Stimulated activated CD4-positive, alpha-beta T cell treated with anti-CD3 and anti-CD28 coated beads, Interleukin-12 subunit alpha, Interleukin-12 subunit beta, amount 100 ng/mL, for 4 hours (primary cell): ENCODE measurements at places on chromosomes 11 and 22.

DNA sequence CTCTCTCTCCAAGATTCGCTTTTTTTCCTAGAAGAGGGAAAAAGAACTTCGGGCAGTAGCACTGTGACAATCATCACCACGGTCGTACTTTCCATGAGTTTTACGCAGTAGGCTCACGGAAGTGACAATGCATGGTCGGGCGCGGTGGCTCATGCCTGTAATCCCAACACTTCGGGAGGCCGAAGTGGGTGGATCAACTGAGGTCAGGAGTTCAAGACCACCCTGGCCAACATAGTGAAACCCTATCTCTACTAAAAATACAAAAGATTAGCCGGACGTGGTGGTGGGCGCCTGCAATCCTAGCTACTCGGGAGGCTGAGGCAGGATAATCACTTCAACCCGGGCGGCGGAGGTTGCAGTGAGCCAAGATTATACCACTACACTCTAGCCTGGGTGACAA, 23.4 kb downstream of the GRAP2 start:
- no peak for DNase-seq

DNA sequence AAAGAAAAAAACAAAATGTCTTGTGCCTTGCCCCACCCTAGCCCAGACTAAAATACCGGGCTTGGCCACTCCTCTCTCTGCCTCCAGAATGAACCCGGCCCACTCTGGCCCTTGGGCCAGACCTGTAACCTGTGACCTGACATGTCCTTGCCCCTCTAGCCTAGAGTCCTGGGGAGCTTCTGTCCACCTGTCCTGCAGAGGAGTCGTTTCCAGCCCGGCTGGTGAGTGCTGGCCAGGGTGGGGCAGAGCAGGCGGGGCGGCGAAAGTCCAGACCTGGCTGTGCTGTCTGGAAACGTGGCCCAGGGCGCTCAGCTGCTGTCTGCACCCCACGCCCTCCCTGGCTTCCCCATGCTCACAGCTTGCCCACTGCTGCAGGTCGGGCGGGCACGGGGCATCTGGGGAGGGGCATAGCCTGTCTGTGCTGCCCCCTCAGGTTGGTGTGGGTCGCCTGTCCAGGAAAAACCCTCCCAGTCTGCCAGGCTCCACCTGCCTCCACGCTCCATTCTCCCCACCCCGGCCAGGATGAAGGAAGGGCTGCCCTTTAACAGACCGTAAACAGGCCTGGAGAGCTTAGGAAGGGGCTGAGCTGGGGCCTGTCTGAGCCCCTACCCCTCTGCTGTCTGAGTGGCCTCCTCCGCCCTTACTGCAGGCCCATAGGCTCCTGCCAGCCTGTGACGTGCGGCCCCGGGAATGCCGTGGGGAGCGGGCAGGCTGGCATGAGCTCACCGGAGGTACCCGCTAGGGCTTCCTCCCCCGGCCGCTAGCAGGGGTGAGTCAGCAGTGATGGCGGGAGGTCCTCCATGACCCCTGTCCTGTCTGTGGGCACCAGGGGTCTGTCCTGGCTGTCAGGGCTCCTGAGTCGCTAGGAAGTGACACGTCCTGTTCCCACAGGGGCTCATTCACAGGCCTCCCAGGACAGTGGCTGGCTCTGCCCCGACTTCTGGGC, 1.9 kb downstream of the CD151 start:
- no peak for DNase-seq

- DNase-seq = no peak
Observed at GRCh38 chr22:36104435-36104834, 56.1 kb downstream of the APOL3 start.

DNA sequence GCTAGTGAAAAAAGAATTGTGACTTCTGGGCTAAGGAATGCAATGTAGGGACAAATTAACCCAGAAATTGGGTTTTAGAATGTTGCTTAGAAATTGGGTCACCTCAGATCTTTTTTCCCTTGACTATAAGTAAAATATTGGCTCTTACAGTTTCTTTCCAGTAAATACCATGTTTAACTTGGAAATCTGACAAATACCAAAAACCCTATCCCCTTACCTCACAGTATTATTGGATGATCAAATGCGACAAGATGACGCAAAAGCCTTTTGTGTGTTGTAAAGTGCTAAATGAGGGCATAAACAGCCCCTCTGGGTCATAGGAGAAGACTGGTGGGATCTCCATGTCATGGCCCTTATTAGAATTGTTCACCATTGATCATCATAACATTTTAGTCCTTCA, 6.1 kb upstream of the UPB1 start:
- no peak for DNase-seq

DNA sequence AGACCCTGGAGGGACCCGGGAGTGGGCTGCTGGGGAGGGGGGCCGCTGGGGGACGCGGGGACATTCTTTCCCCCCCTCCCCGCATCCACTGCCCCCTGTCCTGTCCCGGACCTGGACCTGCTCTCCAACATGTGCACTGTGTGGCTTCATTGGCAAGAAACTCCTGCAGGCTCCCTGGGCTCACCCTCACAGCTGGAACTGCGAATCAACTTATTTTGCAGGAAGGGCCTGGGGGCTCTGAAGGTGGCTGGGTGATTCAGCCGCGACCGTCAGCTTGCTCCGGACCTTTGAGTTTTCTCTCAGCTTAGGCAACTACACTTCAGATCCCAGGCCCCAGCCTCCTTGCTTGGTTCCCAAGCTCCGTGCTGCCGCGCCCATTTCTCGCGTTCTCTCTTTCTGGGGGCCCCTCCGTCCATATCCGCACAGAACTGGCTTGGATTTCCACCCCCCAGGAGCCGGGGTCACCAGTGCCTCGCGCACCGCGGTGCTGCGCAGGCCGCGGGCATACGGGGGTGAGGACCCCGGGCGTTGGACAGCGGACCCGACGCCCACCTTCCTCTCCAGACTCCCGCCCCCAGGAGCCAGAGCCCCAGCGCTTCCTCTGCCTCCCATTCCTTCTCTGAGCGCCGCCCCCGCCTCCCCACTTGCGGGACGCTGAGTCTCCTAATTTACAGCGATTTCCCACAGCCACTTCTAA, 471 bp upstream of the AHNAK start:
- no peak for DNase-seq

GRCh38 chr11:126452241-126453101, 97.0 kb downstream of the ST3GAL4 start:
- no peak for DNase-seq

DNA sequence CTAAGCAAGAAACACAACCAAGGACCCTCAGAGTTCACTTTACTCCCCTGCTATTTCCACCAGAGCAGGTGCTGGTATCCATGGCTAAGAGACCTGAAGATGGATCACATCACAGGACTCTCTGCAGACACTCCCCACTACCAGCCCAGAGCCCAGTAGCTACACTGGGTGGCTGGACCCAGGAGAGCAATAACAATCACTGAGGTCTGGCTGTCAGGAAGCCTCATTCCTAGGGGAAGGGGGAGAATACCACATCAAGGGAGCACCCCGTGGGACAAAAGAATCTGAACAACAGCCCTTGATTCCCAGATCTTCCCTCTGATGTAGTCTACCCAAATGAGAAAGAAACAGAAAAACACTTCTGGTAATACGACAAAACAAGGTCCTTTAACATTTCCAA, 9.0 kb upstream of the MMP7 start:
- DNase-seq = no peak

DNA sequence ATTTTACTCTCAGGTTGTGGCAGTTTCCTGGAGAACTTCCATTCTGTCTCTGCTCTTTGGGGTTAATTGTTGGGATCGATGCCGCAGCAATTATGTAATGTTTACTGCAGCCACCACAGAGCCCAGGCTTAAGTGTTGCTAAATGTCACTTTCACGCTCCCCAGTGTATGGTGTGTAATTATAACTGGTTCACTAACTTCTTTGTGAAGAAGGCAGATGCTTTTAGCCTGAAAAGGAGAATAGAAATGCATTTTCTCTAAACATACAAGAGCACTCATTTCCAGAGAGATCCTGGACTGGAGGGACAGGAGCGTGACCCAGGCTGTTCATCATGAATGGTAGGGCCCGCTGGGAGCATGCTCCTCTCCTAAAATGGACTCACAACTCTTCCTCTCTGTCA, 132.2 kb upstream of the PLET1 start:
- DNase-seq = no peak

DNA sequence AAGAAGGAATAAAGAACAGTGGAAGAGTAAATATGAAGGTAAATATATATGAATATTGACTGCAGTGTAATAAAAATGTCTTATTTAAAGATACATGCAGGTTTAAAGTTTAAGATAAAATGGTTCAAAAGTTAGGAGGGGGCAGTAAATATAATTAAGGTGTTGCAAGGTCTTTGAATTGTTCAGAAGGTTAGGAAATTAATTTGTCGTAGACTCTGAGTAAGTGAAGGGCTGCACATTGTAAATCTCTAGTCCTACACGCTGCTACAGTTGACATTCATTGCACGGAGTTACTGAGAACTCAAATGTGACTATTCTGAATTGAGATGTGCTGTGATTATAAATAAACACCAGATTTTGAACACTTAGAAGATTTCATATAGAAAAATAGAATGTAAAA, 69.8 kb upstream of the PRODH start:
- no peak for DNase-seq

- no peak for DNase-seq
Observed at GRCh38 chr11:66363187-66363601, 8.4 kb downstream of the SLC29A2 start.

DNA sequence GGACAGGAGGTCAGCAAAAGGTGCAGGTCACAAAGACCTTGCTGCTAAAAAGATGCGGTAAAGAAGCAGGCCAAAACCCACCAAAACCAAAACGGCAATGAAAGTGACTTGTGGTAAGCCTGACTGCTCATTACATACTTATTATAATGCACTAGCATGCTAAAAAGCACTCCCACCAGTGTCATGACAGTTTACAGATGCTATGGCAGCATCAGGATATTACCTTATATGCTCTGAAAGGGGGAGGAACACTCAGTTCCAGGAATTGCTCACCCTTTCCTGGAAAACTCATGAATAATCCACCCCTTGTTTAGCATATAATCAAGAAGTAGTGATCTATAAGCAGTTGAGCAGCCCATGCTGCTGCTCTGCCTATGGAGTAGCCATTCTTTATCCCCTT, 45.2 kb upstream of the SLC5A12 start:
- DNase-seq = no peak

DNA sequence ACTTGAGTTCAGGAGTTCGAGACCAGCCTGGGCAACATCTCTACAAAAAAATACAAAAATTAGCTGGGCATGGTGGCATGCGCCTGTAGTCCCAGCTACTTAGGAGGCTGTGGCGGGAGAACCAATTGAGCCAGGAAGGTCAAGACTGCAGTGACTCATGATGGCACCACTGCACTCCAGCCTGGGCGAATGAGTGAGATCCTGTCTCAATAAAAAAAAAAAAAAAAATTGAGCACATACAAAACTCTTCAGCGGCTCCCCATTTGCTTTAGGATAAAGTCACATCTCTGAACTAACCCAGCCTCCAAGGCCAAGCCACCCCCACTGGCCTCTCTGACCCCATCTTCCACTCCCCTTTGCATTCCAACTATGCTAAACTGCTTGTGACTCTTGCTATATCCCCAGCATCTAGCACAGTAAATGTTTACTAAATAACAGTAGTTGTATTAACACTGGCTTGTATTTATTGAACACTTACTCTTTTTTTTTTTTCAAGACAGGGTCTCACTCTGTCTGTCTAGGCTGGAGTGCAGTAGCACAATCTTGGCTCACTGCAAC, 28.9 kb downstream of the CREB3L1 start:
- DNase-seq = no peak

- no peak for DNase-seq
Observed at GRCh38 chr11:64176751-64177150, 9.2 kb upstream of the STIP1 start.

- DNase-seq = peak; percentile 6
Observed at GRCh38 chr22:22666307-22667091, 22.1 kb downstream of the GGTLC2 start.

GRCh38 chr11:77130763-77131513, 2.9 kb downstream of the MYO7A start:
- no peak for DNase-seq

DNA sequence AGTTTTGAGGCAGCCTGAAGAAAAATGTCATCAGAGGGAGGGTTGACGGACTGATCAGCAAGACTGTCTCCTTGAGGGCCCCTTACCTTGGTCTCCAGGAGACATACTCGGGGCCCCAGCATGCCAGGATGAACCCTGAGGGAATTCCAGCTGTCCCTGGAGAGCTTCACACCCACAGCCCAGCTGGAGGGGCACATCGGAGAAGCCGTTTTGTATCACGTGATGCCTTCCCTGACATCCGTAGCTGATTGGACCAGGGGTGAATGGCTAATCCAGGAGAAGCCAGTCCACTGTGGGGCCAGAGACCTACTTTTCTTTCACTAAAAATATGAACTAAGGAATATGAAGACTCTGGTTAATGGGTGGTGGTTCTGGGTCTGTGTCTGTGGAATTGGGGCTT, 86.0 kb upstream of the TP53I11 start:
- no peak for DNase-seq

- no peak for DNase-seq
Observed at GRCh38 chr22:45757068-45757467, 85.4 kb downstream of the ATXN10 start.

DNA sequence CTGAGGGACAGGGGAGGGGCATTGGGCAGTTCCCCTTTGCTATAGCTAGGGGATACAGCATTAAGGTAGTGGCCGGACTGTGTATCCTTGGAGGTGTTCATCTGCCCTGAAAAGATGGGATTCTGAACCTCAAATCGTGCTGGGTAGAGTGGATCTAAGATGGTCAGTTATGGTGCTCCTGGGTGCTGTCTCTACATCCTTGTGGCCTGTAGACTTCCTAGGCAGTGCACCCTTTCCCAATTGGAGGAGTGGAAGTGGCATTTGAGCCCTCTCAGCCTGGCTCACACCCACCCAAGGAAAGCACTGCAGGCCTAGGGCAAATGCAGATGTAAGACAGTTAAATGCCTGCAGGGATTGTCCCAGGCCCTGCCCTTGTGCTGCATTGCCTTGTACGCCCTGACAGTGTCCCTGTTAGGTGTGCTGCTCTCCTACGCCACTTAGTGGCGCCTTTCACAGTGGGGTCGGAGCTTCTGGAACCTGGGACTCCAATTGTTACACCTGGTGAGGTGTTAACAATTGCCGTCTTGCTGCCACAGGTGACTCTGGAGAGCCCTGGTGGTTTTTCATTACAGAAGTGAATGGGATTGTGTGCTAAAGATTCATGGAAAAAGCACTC, 35.0 kb downstream of the PPFIBP2 start:
- no peak for DNase-seq

- no peak for DNase-seq
Observed at GRCh38 chr11:24754406-24754805, 257.6 kb downstream of the LUZP2 start.

DNA sequence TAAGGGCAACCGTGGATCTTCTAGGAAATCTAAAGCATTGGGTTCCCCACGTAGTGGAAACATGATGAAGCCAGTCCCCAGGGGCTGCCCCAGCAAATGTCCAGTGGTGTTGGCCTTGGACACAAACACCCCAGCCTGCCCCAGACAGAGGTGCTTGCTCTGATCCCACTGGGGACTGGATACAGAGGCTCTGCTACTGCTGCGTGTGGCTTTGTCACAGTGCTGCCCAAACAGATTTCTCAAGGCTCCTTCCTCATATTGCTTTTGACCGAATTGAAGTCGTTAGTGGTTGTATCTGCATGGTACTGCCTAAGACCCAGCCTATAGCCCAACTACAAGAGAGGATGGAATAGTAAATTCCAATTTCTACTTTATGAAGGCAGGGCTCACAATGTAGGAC, 40.1 kb upstream of the CD44 start:
- DNase-seq = no peak
